Activated CD4-positive, CD25-positive, alpha-beta regulatory T cell (primary cell): ENCODE measurements at places on chromosomes 4 and X.

DNA sequence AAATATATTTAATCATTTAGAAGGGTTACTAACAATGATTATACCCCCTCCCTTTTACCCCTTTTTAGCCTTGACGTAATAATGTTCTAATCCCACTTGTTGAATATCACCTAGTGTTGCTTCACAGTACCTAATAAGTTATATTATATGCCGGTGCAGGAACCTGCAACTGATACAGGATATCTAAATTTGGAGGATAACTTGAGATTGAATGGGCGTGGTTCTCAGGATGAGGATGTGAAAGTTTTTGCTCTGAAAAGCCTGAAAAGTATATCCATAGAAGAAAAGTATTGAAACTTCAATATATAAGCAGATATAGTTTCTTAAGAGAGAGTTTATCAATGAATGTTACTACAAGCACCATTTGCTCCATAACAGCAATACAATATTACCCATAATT is 59.8 kb downstream of the ZNF711 start:
- DNase-seq = no peak

- no peak for DNase-seq
Measured at GRCh38 chr4:70667740-70668535, 1.6 kb upstream of the JCHAIN start.

DNA sequence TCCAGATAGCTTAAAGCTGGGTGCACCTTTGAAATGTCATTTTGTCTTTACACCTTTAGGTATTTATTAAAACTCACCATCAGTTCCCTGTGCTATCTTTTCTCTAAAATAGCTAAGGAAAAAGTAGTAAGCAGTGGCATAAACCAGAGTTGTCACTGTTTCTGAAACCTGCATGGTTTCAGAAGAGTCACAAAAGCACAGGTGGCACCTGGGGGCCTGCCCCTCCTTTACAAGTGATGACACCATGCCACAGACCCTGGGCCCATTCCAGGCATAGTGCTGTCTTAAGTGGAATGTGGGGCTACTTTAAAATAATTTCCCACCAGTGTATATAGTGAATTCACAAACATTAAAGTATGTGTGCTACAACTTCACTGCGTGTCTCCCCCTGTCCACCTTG is 47.8 kb downstream of the DCUN1D4 start:
- no peak for DNase-seq

- DNase-seq = no peak
Measured at GRCh38 chr4:165662341-165662740, 210.7 kb upstream of the TLL1 start.

DNA sequence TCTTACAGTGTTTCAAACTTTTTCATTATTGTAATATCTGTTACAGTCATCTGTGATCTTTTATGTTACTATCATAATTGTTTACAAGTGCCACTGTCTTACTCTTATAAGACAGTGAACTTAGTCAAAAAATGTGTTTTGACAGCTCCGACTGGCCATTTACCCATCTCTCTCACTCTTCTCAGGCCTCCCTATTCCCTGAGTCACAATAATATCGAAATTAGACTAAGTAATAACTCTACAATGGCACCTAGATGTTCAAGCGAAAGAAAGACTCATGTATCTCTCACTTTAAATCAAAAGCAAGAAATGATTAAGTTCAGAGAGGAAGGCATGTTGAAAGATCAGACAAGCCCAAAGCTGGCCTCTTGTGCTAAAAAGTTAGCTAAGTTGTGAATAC is 184.2 kb downstream of the CDS1 start:
- DNase-seq = no peak

- no peak for DNase-seq
Measured at GRCh38 chr4:163815776-163816175, 321.3 kb downstream of the TMA16 start.

DNA sequence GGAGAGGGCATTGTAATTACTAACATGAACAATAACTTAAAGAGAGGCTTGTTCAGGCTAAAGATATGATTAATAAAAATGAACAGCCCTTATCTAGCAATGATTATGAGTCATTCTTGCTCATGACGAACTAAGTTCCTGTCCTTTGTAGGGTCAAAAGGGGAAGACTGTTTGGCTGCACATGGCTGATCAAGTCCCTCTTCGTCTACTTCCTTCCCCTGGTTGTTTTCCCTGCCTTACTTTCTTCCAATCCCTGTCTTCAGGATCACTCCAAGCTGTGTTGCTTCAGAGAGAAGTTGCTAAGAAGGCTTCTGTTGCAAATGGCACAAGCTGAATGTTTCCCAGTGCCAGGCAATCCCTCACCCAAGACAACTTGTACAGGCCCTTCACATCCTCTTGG is 115.0 kb upstream of the HS3ST1 start:
- DNase-seq = no peak

DNA sequence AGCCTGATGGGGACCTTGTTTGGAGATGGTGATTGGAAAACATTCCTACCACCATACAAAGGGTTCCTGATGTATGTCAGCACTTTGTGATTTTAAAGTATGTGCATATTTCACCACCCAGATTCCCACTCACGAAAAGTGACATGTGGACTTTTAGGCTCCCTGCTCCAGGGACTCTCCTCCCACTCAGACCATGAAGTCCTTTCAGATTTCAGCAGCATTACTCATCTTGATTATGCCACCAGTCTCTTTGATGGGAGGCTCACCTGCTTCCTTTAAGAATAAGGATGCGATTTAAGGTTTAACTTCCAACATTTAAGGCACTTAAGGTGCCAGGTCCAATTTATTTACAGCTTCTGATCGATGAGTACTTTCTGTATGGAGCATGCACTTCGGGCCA is 204.4 kb downstream of the PPARGC1A start:
- DNase-seq = no peak

DNA sequence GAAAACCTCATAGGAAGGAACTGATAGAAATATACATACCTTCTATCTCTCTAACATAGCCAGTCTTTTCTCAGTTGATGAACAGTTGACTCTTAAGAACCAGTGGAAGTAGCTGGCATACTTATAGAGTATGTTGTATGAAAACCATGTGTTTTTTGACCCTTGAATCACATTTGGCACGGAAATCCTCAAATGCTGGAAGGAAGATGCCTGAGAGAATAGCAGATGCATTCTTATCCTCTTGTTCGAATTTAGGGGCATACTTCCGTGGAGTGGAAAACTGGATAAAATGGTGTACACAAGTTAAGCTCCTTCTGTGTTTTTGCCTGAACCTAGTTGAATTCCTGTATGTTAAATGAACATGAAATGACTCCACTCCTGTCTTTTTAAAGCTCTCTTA is 145.5 kb downstream of the PCDH7 start:
- DNase-seq = no peak

DNA sequence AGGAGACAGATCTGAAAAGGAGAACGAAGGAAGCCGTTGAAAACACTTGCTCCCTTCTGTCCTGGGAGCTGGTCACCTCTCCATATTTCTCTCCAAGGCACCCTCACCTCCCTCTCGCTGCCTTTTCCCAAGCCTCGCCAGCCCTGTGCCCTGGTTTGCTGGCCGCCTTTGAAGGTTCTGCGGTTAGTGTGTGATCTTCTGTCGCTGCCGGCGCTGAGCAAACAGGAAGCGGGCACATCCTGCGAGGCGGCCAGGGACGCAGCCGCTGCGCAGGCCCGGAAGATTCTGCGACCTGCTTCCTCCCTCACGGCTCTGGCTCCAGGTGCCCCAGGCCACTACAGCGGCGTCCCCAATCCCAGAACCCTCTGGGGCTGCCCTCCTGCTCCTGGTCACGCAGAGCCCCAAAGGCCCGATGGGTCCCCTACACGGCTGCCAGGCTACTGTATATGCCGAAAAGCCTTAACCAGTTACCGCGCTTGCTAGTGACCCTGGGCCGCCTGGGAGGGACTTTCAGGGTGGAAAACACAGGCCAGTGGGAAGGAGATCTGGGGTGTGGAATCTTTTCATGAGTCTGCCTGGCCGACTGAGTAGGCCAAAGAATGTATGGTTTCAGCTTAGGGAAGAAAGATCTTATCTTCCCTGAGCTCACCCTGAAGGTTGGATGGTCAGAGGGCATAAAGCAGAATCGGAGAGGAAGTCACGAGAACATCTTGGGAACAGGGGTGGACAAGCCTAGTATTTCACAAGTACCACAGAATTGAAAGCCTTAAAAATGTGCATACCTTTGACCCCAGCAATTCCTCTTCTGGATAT is 2.3 kb upstream of the SASH3 start:
- DNase-seq = peak; percentile 8

DNA sequence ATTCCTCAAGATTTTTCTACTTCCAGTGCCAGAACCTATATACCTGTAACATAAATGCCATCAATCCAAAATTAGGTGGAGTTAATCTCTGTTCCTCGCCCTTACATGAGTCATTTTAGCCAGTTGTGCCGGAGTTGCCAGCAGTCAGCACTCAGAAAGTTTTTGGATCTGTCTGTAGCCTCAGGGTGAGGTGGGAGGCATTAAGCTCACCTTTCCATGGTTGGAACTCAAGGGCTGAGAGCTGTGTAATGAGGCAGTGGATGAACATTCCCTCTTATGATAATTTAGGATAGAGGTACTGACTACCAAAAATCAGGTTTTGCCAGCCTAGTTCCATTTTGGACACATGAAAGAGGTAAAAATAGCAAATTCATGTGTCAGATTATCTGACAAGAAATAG is 1553.1 kb upstream of the ADGRL3 start:
- no peak for DNase-seq

DNA sequence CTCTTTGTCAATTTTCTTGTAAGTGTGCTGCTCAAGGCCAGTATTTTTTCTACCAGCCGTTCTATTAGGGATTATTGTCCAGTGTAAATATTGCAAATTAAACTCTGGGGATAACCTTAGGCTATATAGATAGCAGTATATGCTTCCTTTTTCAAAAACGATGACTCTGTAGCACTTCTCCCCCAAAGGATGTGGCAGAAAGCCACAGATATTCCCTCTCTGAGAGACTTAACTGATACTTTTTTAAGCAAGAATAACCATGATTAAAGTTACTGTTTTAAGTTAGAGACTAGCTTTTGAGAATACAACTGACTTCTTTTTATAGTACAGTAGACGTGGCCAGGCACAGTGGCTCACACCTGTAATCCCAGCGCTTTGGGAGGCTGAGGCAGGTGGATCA is 130.0 kb downstream of the FHIP1A start:
- DNase-seq = no peak

GRCh38 chrX:102846544-102847236 is 90.4 kb upstream of the RAB40AL start:
- DNase-seq = no peak

GRCh38 chrX:131288738-131289511 is at the start of gene IGSF1:
IGSF1 (minus strand) TSS chrX:131289306; CDS start chrX:131286674, 2,632 bp downstream.
- DNase-seq = no peak

- DNase-seq = no peak
Measured at GRCh38 chr4:169440446-169440845, 169.7 kb upstream of the SH3RF1 start.

DNA sequence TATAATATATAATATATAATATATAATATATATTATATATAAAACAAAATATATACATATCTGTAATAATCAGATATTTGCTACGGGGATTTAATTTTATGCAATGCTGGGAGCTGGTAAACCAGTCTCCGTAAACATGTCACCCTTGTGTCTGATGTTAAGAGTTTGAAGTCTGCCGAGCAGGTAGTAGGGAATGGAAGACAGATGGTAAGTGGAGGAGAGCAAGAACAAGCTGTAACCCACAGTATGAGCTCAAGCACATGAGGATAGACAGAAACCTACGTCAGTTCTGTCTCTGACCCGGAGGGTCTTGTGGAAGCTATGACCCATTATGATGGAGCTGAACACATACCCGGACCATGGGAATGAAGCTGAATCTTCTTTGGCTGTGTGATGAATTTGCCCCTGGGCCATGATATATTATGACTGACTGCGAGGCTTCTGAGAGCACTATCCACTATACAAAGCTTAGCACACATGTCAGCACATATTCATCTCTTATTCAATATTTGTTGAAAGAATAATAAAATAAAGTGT is 46.2 kb downstream of the TIGD2 start:
- no peak for DNase-seq

DNA sequence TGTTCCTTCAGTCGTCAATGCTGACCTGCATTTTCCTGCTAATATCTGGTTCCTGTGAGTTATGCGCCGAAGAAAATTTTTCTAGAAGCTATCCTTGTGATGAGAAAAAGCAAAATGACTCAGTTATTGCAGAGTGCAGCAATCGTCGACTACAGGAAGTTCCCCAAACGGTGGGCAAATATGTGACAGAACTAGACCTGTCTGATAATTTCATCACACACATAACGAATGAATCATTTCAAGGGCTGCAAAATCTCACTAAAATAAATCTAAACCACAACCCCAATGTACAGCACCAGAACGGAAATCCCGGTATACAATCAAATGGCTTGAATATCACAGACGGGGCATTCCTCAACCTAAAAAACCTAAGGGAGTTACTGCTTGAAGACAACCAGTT is 12.6 kb downstream of the TLR8 start:
- no peak for DNase-seq

- DNase-seq = no peak
Measured at GRCh38 chrX:13376857-13377549, 57.1 kb upstream of the ATXN3L start.

DNA sequence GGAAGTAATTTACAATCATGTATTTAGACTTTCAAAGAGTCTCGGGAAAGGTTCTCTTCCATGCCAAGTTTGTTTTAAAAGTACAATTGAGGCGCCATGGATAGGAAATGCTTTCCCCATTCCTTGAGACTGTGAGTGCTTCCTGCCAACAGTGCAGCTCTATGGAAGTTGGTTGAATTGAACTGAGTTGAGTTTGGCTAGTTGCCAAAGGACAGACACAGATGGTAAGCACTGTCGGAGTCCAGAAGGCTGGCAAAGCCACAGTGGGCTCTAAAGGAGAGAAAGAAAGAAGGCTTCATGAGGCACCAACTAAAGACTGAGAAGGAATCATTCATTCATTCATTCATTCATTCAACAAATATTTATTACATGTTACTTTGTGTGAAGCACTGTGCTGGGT is 4.3 kb upstream of the KCNE5 start:
- no peak for DNase-seq

DNA sequence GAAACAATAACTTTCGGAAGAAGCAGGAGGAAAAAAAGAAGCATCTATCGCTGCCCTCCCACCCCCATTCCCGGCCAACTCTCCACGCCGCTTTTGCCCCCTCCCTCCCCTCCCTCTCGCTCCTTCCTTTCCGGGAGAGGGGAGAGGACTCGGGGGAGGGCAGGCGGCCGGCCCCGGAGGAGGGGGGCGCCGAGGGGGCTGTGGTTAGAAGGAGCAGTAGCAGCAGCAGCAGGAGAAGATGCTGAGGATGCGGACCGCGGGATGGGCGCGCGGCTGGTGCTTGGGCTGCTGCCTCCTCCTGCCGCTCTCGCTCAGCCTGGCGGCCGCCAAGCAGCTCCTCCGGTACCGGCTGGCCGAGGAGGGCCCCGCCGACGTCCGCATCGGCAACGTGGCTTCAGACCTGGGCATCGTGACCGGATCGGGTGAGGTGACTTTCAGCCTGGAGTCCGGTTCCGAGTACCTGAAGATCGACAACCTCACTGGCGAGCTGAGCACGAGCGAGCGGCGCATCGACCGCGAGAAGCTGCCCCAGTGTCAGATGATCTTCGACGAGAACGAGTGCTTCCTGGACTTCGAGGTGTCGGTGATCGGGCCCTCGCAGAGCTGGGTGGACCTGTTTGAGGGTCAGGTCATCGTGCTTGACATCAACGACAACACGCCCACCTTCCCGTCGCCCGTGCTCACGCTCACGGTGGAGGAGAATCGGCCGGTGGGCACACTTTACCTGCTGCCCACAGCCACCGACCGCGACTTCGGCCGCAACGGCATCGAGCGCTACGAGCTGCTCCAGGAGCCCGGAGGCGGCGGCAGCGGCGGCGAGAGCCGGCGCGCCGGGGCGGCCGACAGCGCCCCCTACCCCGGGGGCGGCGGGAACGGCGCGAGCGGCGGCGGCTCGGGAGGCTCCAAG is 1.3 kb downstream of the PCDH7 start:
- no peak for DNase-seq

GRCh38 chrX:9279234-9279544 is 185.7 kb upstream of the TBL1X start:
- no peak for DNase-seq
